ENCODE measurements at places on chromosomes 2 and 18.
A peak's percentile ranks its signal among the peaks of the same experiment; 100 is the strongest.

DNA sequence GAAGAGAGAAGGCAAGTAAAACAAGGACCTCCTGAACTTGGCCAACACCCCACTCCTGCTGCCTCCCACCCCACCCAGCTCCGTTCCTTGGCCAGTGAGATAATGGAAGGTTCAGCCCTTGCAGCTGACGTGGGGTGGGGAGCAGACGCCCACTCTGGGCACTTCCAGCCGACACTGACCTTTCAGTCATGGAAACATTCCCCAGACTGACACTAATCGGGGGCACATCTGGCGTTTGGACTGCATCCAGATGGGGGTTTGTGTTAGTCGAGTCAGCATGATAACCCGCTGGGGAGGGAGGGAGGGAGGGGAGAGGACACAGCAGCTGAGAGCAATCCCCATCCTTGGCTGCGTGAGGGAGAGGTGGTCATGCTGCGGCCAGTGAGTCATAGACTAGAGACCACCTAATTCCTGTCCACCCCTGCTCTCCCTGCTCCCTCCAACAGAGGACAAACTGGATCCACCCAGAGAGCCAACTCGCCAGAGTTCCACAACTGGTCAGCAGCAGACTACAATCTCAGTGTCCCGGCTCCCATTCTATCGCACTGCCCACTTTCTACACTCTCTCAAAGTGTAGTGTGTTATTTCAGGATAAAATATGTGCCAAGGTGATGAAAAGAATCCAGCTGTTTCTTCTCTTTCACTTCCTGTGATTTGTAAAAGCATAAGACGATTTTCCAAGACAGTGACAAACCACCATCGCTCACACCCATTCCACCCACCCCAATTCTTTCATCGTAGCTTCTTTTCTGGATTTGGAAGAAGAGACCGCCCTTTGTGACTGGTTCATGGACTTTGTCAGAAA lies 115.4 kb upstream of the PKDCC start:
- no peak for DNase-seq

GRCh38 chr2:45640576-45640975 lies 10.9 kb upstream of the PRKCE start:
- DNase-seq, result no peak

GRCh38 chr18:27808683-27809082 lies 368.2 kb downstream of the CDH2 start:
- peak; percentile 0 for DNase-seq

- no peak for DNase-seq
These were observed 2.8 kb upstream of the BUB1 start for GRCh38 chr2:110680709-110681108.

DNA sequence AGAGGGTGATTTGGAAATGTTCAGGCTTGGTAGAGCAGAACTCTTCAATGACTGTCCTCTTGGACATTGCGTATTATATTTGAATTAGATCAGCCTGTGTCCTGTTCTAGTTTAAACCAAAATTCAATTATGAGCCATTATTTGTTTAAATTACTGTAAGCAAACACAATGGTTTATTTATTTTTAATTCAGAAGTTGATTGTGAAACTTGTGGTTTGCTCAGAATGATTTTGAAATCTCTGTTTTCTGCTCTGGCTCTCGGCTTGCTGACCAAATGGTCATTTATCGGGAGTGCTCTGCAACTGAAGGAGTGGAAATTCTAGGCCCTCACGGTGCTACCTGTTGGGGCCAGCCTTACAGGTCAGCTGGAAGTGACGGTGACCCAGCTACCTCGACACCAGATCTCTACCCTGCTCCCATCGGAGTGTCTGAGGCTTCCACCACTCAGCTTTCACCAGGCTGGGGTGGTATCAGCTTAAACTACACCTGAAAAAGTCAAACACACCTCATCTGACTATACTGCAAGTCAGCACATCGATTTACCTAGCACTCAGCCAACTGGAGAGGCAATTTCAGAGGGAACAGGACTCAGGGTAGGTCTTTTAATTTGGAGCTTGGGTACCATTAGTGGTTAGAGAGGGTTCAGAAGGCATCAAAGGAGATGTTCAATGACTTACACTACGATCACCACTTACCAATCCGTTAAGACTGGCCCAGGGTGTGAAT lies 36.8 kb upstream of the GPD2 start:
- DNase-seq, result no peak

GRCh38 chr18:1253827-1254226 lies 349.2 kb downstream of the ADCYAP1 start:
- DNase-seq, result no peak

Data from hematopoietic multipotent progenitor cell (in vitro differentiated cells).